Naive B cell (primary cell): ENCODE measurements at places on chromosomes 6 and 20. TPM values are rescaled to one million over a fixed set of nuclear protein-coding genes. Genes with fewer than 3 reads are reported as not detected.

LY6G6F gene
- polyA plus RNA-seq: 0.75 TPM

GSTA2 gene
- not detected for polyA plus RNA-seq

NPEPL1 gene
- polyA plus RNA-seq: 5.0 TPM

RRAGD gene
- 0.68 TPM for polyA plus RNA-seq

FAM8A1 gene
- not detected for polyA plus RNA-seq

RAMACL gene
- polyA plus RNA-seq: 0.65 TPM

TRIM15 gene
- polyA plus RNA-seq: not detected

MBOAT1 gene
- 0.90 TPM for polyA plus RNA-seq

C20orf202 gene
- polyA plus RNA-seq: not detected

LRFN2 gene
- not detected for polyA plus RNA-seq

GFOD1 gene
- polyA plus RNA-seq: 5.9 TPM

PLAGL2 gene
- 3.6 TPM for polyA plus RNA-seq

JAG1 gene
- polyA plus RNA-seq: not detected

DCDC2 gene
- polyA plus RNA-seq: not detected

NOTCH4 gene
- polyA plus RNA-seq: 9.4 TPM

ARMC12 gene
- 0.30 TPM for polyA plus RNA-seq

ZC2HC1B gene
- polyA plus RNA-seq: not detected

ADGRG6 gene
- polyA plus RNA-seq: not detected

FAM209B gene
- polyA plus RNA-seq: not detected

SYCP2L gene
- not detected for polyA plus RNA-seq

FAXC gene
- polyA plus RNA-seq: not detected

GRM4 gene
- polyA plus RNA-seq: not detected

SPDEF gene
- polyA plus RNA-seq: not detected

SYNGAP1 gene
- 1.9 TPM for polyA plus RNA-seq

GOPC gene
- polyA plus RNA-seq: 14.0 TPM

GPR6 gene
- polyA plus RNA-seq: not detected

SIRPD gene
- polyA plus RNA-seq: not detected

ERVFRD-1 gene
- 0.15 TPM for polyA plus RNA-seq

BPIFB4 gene
- polyA plus RNA-seq: not detected

STK38 gene
- 16.8 TPM for polyA plus RNA-seq

MMS22L gene
- 2.5 TPM for polyA plus RNA-seq

SLC13A3 gene
- polyA plus RNA-seq: not detected
